Fibroblast of pulmonary artery (primary cell): ENCODE measurements at places on chromosomes 3 and 15.

- peak; percentile 96 for DNase-seq
Observed at GRCh38 chr15:33126559-33127290, 67.8 kb downstream of the FMN1 start.

DNA sequence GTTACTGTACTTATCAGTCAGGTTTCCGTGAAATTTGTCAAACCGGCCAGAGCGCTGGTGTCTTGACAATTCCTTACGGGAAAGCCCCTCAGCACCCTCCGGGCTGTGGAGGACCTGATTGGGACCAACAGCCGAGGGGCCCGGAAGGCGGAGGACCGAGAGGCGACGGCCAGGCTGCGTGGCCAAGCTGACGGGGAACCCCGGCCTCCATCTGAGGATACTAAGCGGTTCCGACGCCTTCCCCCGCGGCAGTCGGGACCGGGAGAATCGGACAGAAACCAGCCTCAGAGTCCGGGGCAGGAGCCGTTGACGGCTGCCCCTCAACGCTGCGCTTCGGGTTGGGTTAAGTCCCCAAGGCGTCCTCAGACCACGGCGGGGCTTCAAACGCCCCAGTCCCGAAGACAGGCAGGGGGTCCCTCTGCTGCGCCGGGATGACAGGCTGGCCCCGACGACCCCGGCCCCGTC is 499 bp downstream of the ALDH1A2 start:
- DNase-seq, result peak; percentile 46

GRCh38 chr15:31226021-31226420 is 100.6 kb upstream of the KLF13 start:
- DNase-seq, result no peak

GRCh38 chr15:45333550-45333949 is 44.8 kb downstream of the GATM start:
- peak; percentile 39 for DNase-seq

DNA sequence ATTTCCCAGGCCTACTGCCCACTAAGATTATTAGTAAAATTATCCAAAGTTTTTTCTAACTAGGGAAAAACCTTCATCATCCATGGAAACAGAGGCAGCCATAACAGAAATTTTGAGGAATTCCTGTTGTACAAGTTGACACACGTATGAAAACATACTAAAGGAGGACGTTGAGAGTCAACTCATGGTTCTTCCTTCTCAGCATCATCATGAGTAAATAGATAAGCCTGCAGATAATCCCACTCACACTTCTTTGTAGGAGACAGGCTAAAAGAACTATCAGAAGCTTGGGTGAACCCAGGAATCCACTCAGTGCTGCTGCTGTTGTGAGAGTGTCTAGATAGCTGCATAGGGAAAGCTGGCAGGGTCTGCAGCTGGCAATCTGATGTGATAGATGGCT is 694.8 kb upstream of the NR2F2 start:
- DNase-seq, result no peak

GRCh38 chr3:45437383-45437782 is 49.0 kb downstream of the LARS2 start:
- DNase-seq, result peak; percentile 6

GRCh38 chr3:135558906-135559305 is 406.6 kb upstream of the PPP2R3A start:
- no peak for DNase-seq

- no peak for DNase-seq
Observed at GRCh38 chr15:55681631-55682030, 61.3 kb downstream of the PRTG start.

- no peak for DNase-seq
Observed at GRCh38 chr3:134472831-134473230, 13.0 kb downstream of the ANAPC13 start.

- DNase-seq, result no peak
Observed at GRCh38 chr15:36882487-36883131, 217.7 kb downstream of the MEIS2 start.

DNA sequence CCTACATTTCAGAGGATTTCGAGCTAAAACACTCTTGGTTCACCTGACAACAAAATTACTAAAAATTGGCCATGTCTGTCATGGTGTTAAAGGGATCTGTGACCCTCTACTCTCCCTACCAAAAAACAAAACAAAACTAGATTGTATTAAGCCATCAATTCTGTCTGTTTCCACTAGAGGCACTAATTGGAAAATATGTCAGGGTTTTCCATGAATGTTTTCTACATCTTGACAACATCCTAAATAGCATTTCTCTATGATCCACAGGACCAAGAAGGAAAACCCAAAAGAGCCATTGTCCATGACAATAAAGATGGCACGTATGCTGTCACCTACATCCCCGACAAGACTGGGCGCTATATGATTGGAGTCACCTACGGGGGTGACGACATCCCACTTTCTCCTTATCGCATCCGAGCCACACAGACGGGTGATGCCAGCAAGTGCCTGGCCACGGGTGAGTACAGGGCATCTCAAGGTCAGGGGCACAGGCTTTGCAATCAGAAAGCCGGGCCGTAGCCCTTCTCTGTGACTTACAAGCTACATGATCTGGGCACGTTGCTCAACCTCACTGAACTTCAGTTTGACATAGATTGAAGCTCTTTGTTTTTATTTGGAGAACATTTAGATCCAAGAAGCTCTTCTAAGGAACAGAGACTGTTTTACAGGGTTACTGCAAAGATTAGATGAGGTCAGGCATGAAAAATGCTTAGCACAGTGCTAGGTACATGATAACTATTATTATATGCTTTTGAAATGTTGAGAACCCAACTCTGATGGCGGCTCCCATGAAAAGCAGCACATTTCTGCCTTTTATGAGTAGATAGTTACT is 74.8 kb downstream of the DNASE1L3 start:
- DNase-seq, result peak; percentile 21

DNA sequence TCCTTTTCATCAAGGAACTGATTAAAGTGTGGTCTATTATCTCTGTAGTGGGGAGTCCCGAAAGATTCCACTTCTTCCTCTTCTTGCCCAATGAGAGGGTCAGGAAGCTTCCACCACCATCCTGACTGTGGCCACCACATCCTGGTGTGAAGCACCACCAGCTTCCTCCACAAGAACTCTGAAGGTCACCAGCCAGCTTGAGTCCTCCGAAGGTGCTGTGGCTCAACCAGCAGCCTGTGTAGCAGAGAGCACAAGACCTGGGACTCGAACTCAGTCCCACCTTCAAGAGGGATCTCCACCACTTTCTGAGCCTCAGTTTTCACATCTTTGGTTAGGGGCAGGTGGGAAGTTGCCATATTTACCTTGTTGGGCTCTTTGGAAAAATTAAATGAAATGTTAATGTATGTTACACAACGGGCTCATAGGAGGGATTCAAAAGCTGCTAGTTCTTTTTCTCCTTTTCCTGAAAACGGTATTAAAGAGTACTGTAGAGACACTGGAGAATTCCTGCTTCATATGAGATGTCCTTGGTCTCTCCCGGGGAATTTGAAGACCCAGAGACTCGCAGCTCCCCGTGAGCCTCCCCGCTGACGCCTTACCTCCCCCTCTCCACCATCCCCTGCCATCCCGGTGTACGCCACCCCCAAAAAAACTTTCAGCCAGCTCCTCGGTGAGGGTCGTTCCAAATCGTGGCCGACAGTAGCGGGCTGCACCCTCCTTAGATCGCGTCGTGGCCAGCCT is 816 bp upstream of the ACAN start:
- DNase-seq, result no peak

DNA sequence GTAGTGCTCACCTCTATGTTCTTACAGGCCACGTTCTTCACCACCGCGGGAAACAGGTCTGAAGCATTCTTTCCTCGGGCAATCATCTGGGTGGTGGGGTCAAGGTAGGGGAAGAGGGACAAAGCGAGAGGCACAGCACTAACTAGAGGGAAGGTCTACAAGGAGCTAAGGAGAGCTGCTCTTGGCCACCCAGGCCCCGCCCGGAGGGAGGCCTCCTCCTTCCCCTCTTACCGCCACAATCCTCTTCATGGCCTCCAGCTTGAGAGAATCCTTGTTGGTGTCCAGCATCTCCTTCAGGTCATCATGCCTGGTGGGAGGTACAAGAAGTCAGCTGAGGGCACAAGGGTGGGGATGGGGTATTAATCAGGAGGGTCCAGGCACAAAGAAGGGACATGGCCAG is 20.5 kb downstream of the AP3B2 start:
- no peak for DNase-seq
